ENCODE measurements at places on chromosomes 7 and 10.

- DNase-seq: peak; percentile 42
Observed at GRCh38 chr7:31122649-31123058, 70.5 kb downstream of the ADCYAP1R1 start.

DNA sequence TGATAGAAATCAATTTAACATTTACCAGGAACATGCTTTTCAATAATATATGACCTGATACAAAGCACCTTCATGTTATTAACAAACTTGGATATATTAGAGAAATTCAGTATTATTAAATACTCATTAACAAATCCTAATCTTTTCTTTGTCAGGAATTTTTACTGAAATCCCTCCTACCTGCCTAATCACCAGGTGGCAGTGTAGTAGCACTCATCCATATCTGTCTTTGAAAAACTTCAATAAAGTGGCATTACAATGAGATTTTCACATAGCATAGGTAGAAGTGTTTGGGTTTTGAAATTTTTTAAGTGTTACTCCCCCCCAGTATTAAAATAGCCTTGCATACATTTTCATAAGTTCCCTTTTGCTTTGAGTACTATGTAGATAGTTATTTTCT, 1246.6 kb upstream of the LRRN3 start:
- no peak for DNase-seq

- no peak for DNase-seq
Observed at GRCh38 chr10:31940839-31941653, 12.4 kb upstream of the ARHGAP12 start.

DNA sequence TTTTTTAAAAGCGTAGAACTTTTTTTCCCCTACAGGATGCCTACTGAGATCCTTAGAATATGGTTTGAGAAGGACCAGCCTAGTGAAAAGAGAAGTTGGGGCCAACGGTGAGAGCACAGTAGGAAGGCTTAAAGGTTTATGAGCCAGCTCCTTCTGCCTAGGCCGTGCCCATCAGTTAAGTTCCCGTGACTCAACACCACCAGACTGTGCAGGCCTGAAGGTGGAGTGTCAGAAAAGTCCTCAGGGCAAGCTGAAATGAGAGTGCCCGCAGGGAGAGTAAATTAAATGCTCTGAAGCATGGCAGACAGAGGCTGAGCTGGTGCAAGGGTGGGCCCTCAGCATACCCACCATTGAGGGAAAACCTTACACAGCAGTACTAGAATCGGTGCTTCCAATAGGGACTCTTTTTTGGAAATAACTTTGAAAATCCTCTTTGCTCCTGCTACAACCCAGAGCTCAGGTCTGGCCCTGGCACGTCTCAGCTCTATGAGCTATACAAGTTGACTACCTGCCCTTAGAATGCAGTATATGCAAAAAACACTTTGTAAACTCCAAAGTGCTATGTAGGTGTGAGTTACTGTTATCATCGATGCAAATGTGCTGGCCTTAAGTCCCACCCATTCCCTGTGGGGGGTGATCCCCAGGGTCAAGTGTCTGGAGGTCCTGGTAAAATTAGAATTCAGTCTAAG, 15.2 kb upstream of the C10orf67 start:
- no peak for DNase-seq

- DNase-seq: no peak
Observed at GRCh38 chr7:100720279-100720670, at the start of gene EPO. Gene EPO (plus strand): TSS chr7:100720468. CDS start chr7:100720981, 513 bp downstream.

GRCh38 chr7:5303591-5304505, 21.1 kb downstream of the SLC29A4 start:
- DNase-seq: no peak
